ENCODE measurements at places on chromosomes 7 and 10.

GRCh38 chr10:103578782-103579382 lies 85.4 kb downstream of the NEURL1 start:
- H3K27ac ChIP-seq = no peak overlapping the region
- no peak for DNase-seq
- H3K27me3 ChIP-seq = no peaks in the 10 kb centered on the region
- no peaks in the 10 kb centered on the region for H3K4me1 ChIP-seq

- DNase-seq = no peak
- H3K4me1 ChIP-seq = peaks cover 6% of the 10 kb centered on the region
- no peaks in the 10 kb centered on the region for H3K27me3 ChIP-seq
- H3K36me3 ChIP-seq = no peaks in the 10 kb centered on the region
- no peak overlapping the region for H3K27ac ChIP-seq
Measured at GRCh38 chr10:84292502-84292901, 35.9 kb upstream of the CCSER2 start.

DNA sequence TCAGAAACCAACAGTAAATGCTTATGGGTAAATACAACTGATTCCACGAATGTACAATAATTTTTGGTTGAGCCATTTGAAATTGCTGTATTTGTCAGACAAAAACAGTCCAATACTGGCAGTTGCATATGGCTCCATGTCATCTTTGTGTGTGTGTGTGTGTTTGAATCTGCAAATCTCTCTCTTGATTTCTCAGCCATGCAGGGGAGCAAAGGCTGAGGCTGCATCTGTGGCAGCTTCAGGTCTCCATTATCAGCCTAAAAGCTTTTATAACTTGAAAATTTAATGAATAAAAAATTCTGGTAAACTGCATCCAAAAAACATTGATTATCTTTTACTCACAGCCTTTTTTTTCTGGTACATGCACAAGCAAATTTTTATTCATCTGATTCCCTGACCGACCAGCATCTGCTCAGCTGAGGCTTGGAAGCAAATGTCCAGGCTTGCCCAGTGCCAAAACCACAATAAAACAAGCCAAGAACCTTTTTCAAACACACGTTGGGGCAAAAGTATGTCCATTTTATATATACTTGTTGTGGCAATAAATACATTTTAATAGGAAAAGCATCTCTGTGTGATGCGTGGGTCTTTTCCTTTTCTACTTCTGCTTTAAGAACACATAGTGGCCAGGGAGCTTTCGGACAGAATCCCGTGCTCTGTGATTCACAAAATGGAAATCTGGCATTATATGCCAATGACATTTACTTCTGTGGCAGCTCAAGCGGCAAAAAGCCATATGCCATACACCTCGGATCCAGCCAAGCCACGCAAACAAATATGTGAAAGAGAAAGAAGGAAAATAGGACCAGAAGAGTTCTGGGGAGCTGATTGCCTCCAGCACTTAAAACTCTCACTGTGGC lies 275.6 kb upstream of the AOAH start:
- no peak for DNase-seq
- H3K36me3 ChIP-seq = peaks cover 3% of the 10 kb centered on the region
- H3K27ac ChIP-seq = no peak overlapping the region

- no peak overlapping the region for H3K4me3 ChIP-seq
- H3K4me1 ChIP-seq = no peaks in the 10 kb centered on the region
- H3K36me3 ChIP-seq = no peaks in the 10 kb centered on the region
Measured at GRCh38 chr10:124303662-124304418, 114.9 kb downstream of the OAT start.

- H3K27ac ChIP-seq = no peak overlapping the region
Measured at GRCh38 chr7:66088861-66089838, 13.5 kb downstream of the ASL start.

DNA sequence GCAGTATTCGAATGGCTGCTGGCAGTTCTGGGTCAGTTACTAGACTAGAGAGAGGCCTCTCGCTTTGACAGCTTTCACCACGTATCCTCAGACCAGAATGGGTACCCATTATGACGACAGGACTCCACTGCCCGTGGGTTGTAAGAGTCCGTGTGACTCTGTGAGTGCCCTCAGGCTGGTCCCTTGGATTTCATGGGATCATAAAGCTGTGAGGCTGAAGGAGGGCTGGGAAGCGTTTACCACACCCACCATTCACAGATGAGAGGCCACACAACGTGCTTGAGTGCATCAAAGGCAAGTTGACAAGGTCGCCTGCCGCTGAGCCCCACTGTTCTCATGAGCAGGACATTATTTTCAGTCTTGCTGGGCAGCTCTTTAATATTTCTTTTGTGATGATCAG lies 87.2 kb downstream of the EZH2 start:
- no peak for DNase-seq
- no peak overlapping the region for H3K4me3 ChIP-seq
- H3K27ac ChIP-seq = no peak overlapping the region
- H3K27me3 ChIP-seq = no peaks in the 10 kb centered on the region
- no peaks in the 10 kb centered on the region for H3K4me1 ChIP-seq
- H3K36me3 ChIP-seq = peaks cover 48% of the 10 kb centered on the region

DNA sequence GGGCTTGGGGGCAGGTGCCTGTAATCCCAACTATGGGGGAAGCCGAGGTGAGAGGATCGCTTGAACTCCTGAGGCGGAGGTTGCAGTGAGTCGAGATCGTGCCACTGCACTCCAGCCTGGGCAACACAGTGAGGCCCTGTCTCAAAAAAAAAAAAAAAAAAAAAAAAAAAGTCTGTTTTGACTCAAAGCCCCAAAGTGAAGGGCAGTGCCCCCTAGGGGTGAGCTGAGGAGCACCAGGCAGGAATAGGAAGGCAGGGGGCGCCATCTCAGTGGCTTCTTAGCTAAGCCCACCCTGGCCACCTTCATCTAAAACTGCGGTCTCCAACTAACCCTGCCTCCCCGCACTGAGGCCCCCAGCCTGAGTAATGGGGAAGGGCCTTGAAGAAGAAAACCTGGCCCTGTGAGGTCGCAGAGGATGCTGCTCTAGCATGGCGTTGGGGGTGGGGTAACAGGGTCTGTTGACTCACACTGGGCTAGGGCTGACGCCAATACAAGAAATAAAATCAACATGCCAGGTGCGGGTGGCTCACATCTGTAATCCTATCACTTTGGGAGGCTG lies 9.8 kb downstream of the PODXL start:
- DNase-seq = no peak
- H3K27me3 ChIP-seq = no peaks in the 10 kb centered on the region
- peaks cover 9% of the 10 kb centered on the region for H3K4me1 ChIP-seq
- no peak overlapping the region for H3K27ac ChIP-seq
- peaks cover 11% of the 10 kb centered on the region for H3K36me3 ChIP-seq
- no peak overlapping the region for H3K4me3 ChIP-seq

DNA sequence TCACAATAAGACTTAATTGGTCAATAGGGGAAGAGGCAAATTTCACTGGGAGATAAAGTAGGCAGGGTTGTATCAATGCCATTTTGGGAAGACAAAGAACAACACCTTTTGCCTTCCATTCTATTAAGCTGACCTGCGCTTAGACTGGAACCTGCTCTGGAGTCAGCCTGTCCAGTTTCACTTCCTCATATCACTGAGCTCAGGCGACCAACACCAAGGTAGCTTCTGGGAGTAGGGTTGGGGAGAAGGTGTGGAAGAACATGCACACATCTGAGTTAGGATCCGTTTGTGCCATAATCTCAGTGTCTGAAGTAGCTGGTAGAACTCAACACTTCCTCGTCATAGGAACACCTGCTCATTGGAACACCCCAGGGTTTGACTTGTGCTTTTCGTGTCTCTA lies 527.4 kb upstream of the IGFBP3 start:
- H3K27ac ChIP-seq = no peak overlapping the region
- no peaks in the 10 kb centered on the region for H3K4me1 ChIP-seq
- no peak for DNase-seq

- no peaks in the 10 kb centered on the region for H3K36me3 ChIP-seq
- H3K4me1 ChIP-seq = no peaks in the 10 kb centered on the region
- no peak overlapping the region for H3K4me3 ChIP-seq
- no peaks in the 10 kb centered on the region for H3K27me3 ChIP-seq
- DNase-seq = no peak
Measured at GRCh38 chr7:80181411-80181810, 46.8 kb downstream of the GNAI1 start.

DNA sequence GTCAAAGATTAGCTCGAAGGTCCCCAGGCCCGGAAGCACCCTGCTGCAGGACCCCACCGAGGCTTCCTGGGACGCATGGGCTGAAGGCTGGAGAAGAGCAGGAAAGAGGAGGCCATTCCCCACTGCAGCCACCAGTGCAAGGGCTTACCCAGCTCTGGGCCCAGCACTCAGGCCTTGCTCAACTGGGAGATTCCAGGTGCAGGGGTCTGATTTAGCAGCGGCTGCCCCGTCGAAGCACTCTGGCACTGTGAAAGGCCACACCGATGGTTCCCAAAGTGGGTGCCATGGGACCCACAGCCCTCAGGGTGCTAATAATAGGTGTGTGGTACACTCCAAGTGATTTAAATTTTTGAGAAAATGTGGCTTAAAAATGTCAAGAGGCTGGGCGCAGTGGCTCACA lies 130.9 kb downstream of the OAT start:
- H3K36me3 ChIP-seq = no peaks in the 10 kb centered on the region
- H3K4me1 ChIP-seq = peaks cover 2% of the 10 kb centered on the region
- DNase-seq = no peak
- H3K27me3 ChIP-seq = no peaks in the 10 kb centered on the region

DNA sequence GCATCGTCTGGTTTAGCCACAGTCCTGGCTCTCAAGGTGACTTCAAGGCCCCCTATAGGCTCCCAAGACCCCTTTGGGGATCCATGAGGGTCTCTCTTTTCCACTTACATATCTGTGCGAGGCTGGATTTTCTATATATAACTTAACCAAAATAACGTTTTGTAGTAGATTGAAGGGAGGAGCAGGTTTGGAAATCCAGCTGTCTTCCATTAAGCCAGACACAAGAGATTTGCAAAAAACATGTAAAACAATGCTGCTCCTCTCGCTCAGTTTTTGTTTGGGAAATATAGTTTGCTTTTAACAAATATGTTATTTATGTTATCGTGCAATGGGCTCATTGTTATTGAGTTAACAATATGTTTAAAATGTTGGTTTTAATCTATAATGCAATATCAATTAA lies 811.2 kb downstream of the TYW1 start:
- no peaks in the 10 kb centered on the region for H3K4me1 ChIP-seq
- no peak for DNase-seq
- H3K27me3 ChIP-seq = no peaks in the 10 kb centered on the region
- no peak overlapping the region for H3K27ac ChIP-seq

DNA sequence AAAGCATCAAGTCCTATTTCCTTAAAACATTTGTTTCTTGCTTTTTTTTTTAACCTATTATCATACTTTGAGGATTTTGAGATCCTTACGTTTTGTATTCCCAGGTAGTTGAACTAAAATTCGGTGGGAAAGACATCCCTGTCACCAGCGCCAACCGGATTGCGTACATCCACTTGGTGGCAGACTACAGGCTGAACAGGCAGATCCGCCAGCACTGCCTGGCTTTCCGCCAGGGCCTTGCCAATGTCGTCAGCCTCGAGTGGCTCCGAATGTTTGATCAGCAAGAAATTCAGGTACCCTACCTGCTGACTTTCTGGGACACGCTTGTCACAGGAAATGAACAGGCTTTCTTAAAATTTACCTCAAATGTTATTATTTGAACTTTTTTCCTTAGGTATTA lies 83.0 kb upstream of the DNAJB6 start:
- no peaks in the 10 kb centered on the region for H3K4me1 ChIP-seq
- no peak overlapping the region for H3K4me3 ChIP-seq
- no peak overlapping the region for H3K27ac ChIP-seq
- peaks cover 25% of the 10 kb centered on the region for H3K36me3 ChIP-seq
